Stimulated activated CD8-positive, alpha-beta memory T cell treated with anti-CD3 and anti-CD28 coated beads, Interleukin-15, amount 100 ng/mL, for 4 hours (primary cell): ENCODE measurements at places on chromosomes 3 and 15.

GRCh38 chr3:160797356-160797755, 41.3 kb downstream of the PPM1L start:
- no peak for DNase-seq

- no peak for DNase-seq
Measured at GRCh38 chr3:185732782-185733181, 92.1 kb downstream of the IGF2BP2 start.

DNA sequence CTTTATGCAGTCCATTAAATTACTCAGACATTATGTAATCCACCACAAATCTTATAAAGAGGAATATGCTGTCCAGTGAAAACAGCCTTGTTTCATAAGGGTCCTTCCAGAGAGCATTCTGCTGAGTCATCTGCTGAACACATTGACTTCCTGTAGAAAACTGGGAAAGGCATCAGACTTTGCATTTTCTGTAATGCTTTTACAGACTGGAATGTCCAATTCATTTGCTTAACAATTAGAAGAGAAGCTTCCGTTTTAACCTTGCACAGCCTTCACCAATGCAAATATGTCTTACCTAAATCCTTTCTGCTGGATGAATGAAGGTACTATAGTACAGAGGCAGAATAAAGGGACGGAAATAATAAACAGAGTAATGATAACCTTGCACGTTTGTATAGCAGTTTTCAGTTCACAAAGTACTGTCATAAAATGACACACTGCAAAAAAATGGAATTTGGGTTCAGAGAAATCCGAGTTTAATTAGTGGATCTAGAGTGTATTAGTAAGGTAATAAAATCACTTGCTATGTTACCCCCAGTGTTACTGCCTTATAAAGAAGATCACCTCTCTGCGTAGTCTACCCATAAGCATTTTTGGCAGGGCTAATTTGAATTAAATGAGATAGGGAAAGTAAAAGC, 301.5 kb downstream of the PYDC2 start:
- DNase-seq: no peak

DNA sequence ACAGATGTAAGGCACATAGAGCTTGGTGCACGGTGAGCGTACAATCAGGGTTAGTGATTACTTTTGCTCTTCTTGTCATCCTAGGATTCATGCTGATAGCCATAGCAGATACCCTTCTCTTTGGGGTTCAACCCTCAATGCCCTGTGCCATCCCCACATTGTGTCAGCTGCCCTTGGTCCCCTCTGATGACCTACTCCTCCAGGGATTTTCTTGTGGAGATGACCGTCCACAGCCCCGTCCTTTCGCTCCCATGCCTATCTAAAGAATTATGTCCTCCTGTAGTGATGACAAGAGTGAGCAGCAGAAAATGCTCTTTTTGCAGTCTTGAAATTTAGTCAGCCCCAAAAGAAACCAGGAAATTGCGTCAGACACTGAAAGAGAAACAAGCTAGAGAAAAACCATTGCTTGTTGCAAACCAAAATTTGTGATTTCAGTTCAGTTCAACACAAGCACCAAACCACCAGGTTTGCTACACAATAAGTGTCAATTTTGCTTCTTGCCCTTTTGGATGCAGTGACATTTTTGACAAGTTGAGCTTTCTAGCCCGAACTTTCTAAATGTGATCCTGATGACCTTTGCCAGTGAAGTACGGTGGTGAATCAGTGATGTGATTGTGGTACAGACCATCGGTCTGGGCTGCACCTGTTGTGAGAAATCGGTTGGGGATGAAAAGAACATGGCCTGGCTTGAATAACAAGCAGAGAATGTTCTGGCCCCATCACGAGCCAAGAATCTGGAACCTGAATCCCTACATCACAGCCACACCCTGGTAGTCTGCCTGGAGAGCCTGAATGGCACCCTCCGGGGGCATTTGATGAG, 41.3 kb downstream of the CMTM7 start:
- no peak for DNase-seq

DNA sequence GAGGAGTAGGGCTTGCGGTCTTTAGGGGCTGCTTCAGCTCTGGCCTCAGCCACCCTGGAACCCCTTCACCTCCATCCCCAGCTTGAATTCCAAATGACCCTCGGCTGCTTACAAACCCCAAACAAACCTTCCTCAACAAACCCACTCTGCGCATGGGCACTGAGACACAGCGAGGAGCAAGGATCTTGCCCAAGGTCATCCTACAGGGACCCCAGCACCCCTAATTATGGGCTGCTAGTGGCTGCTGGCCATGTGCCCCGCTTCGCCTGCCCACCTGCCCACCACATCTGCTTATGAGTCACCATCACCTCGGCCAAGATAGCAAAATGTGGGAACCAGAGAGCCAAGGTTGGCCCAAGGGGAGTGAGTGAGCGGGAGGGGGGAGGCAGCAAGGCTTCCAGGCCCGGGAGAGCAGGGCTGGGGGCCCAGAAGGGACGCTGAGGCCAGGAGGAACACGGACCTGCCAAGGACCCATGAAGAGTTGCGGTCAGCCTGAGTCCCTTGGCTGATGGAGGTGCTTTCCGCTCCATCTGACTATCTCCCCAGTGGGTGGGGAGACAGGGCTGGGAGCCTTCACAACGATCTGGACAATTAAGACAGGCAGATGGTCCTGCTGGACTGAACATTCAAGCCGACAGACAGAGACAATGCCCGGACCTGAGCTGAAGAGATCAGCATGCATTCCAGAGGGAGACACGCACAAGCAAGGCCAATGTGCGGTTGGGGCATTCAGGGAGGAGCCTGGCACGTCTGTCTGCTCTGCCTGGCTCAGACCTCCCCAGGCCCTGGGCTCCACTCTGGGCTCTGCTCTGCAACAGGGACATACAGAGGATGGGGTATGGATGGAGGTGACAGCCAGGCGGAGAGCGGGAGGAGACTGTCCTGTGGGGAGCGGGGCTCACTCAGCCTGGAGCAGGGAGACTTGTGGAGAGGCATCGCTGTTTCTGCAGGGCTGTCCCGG, 10.8 kb upstream of the GRIP2 start:
- no peak for DNase-seq

- no peak for DNase-seq
Measured at GRCh38 chr3:195075199-195075940, 195.6 kb downstream of the XXYLT1 start.

DNA sequence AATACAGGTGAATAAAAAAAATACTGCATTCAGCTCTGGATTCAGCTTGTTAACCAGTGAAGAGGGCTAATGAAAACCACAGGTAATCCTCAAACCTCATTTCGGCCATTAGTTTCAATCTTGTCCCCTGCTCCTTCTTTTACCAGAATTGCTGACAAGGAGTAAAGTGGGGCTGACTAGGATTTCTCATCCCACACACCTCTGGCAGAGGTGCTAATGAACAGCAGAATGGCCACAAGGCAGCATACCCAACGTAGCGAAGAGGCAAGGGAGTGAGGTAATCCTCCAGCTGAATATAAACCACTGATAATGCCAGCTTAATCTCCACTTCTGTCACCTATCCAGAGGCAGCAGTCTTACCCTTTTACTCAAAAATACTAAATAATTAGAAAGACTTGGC, 248.8 kb upstream of the CDIN1 start:
- no peak for DNase-seq

DNA sequence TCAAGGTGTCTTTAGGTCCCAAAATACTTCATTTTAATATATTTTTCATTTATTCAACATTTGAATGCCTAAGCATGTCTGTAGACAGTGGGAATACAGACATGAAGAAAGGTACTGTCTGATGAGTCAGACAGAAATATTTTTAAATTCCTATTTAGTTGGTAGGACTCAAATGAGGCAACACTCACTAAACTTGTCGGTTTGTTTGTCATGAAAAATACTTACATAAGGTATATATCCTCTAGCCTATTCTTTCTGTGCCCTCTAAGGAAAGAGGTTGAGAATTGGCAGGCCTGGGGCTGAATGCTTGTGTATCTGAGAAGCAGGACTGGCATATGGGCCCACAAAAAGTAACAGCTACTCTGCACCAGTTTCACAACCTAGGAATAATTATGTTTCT, 423.6 kb upstream of the MDFIC2 start:
- no peak for DNase-seq

GRCh38 chr3:187983484-187984124, 170.4 kb upstream of the LPP start:
- no peak for DNase-seq

DNA sequence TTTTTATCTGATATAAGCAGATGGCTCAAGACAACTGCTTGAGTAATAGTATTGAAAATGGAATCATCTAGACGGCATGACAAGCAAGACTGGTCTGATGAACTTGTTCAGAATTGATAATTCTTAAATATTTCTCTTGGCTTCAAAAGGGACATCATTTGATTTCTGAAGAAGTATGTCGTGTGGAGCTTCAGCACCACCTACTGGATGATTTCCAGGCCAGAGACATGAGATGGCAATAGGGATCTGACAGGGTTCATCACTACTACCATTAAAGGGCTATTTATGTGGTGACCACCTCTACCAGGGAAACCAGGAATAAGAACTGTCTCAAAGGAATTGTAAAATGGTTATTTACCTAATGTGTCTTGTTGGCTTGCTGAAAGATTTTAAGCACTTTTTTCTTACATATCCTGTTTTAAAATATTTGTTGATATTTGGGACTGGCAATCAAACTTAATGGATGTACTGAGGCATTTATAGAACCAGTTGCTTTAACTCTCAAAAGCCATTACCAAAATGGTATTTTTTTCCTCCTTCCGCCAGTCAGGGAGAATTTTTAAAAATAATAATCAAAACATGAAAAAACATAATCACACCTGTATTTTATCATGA, 99.5 kb upstream of the FAM98B start:
- DNase-seq: no peak

- DNase-seq: no peak
Measured at GRCh38 chr3:60101621-60102020, 1051.8 kb upstream of the CFAP20DC start.

- DNase-seq: no peak
Measured at GRCh38 chr3:158668506-158668905, 3.9 kb downstream of the LXN start.

- DNase-seq: no peak
Measured at GRCh38 chr3:133669949-133670524, 8.3 kb upstream of the TOPBP1 start.

DNA sequence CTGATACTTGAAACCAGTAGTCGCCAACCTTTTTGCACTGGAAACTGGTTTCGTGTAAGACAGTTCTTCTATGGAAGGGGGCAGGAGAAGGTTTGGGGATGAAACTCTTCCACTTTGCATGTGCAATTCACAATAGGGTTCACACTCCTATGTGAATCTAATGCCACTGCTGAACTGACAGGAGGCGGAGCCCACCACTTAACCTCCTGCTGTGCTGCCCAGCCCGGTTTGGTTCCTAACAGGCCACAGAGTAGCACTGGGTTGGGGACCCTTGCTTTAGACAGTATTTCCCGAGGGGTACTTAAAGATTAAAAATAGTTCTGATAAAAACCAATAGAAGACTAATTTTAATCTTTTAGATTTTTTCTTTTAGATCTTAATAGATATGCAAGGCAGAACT, 11.1 kb downstream of the TFG start:
- DNase-seq: no peak

- no peak for DNase-seq
Measured at GRCh38 chr15:75697523-75697922, 15.1 kb downstream of the CSPG4 start.

- no peak for DNase-seq
Measured at GRCh38 chr3:176561826-176562225, 635.5 kb downstream of the TBL1XR1 start.

- DNase-seq: no peak
Measured at GRCh38 chr3:28053759-28054158, 187.7 kb upstream of the CMC1 start.

GRCh38 chr3:187836823-187837770, 91.8 kb upstream of the BCL6 start:
- no peak for DNase-seq

- DNase-seq: no peak
Measured at GRCh38 chr3:105523501-105523900, 156.8 kb downstream of the ALCAM start.

GRCh38 chr15:37253877-37254276, 153.5 kb upstream of the MEIS2 start:
- no peak for DNase-seq

DNA sequence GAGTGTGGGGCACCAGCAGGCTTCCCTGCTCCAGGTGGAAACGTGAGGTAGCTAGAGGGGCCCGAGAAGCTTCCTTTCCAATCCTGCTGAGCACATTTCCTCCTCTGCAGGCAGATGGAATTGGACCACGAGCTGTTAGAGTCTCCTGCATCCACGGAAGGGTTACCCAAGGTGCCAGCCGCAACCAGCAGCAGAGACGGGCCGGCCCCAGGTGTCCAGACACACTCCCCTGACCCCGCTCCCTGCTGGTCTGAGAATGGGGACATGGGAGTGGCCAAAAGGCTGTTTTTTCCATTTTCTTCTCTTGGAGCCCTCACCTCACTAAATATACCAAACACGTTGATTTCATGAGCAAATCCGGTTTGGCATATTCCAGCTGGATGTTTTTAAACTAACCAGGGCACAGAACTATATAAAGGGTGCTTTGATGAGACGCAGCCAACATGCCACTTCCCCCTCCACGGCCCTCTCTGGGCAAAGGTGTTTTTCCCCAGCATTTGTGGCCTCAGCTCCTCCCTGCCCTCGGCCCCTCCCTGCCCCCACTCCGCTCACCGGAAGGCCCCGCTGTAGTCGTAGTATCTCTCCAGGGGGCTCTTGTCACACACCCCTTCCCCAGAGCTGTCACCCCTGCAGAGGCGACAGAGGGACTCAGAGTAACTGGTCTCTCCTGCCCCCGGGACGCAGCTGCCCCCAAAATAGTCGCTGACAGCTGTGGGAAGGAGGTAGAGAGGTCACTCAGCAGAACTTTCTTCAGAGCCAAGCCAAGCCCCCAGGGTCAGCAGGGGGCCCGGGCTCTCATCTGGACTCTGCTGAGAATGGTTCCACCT, 7.0 kb downstream of the MELTF start:
- no peak for DNase-seq

DNA sequence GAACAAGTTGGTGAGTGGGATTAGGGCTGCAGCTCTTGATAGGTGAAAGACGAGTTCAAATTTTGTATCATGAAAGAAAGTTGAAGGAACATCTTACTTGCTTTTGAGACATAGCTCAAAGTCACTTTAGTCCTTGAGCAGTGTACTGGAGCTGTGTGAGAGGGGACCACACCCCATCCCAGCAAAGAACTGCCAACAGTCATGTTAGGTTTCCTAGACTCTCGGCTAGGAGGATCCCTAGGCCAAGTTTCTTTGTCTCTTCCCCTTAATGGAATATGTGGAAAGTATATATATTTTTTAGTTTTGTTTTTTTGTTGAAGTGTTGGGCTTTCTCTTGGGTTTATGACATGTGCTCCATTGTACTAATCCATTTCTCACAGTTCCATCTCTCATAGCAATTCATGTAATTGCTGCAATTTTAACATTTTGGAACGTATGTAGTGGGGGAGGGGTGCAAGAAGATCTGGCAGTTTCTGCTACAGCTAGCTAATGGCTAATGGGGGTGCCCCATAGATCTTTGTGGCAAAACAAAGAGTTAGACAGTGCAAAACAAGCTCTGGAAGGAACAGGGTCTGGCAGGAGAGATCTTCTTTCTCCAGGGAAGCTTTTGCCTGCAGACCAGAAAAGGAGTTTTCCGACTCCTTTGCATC, 25.1 kb downstream of the TLNRD1 start:
- no peak for DNase-seq

- DNase-seq: no peak
Measured at GRCh38 chr3:156014489-156014888, 105.9 kb upstream of the KCNAB1 start.
